ENCODE measurements at places on chromosomes 4 and X.

DNA sequence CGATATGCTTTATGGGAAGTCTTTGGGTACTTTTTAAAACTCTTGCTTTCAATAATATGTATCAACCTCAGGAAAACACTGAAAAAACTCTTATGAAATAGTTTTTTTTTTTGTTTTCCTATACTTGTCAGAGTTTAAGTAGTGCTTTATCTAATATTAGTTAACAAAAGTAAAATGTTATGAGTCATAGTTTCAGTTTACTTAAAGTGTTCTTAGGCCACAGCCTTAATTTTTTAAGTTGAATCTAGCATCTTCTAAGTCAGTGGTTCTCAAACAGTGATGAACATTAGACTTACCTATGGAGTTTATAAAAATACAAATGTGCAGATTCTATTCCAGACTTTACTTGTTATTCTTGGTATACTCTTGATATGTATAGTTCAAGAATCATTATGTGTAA, 26.3 kb upstream of the ADGRL3 start:
- no peak for DNase-seq

DNA sequence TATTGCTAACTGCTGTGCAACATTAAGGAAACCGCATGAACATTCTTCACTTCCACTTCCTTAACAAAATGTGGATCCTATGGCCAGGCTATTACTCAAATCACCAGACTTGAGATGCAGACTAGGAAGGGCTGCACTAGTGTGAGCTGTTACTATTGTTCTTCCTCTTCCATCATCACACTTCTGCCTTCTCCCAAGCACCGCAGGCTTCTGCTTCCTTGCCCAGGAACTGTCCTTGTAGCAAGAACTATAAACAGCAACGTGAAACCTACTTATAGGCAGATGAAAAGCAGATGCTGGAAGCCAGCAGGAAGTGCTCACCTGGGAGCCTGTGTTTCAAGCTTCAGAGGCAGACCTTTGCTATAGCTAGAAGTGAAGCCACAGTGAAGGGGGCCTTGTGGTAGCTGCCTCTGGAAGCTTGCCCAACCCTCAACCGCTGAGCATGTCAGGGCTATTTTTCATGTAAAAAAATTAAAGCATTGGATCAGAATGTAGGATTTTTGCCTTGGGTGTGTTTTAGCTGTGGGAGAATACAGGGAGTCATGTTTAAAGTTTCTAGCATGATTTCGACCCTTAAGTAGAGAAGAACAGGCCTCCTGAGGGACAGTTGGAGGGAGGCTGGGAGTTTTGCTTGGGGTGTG, 43.9 kb downstream of the CLNK start:
- no peak for DNase-seq

GRCh38 chrX:41184312-41184711, 99.1 kb downstream of the USP9X start:
- no peak for DNase-seq

GRCh38 chr4:124414276-124415040, 298.1 kb downstream of the ANKRD50 start:
- DNase-seq = no peak

DNA sequence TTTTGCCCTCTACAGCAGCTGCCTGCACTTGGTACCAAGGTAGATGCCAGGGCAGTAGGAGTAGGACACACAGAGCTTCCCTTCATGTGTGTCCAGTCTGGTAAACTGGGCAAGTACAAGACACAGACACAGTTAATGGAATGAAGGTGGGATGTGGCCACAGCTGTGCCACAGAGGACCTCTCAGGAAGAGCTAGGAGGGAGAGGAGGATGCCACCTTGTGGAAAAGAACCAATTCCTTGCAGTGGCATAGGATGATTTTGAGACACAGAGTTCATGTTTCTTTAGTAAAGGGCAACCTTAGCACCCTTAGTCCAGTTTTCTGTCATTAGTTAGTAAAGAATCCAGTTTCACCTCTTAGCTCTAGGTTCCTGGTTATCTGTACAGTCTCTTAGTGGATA, 36.3 kb upstream of the TBC1D14 start:
- DNase-seq = no peak

- DNase-seq = no peak
Observed at GRCh38 chrX:14927401-14927800, 54.2 kb downstream of the MOSPD2 start.

DNA sequence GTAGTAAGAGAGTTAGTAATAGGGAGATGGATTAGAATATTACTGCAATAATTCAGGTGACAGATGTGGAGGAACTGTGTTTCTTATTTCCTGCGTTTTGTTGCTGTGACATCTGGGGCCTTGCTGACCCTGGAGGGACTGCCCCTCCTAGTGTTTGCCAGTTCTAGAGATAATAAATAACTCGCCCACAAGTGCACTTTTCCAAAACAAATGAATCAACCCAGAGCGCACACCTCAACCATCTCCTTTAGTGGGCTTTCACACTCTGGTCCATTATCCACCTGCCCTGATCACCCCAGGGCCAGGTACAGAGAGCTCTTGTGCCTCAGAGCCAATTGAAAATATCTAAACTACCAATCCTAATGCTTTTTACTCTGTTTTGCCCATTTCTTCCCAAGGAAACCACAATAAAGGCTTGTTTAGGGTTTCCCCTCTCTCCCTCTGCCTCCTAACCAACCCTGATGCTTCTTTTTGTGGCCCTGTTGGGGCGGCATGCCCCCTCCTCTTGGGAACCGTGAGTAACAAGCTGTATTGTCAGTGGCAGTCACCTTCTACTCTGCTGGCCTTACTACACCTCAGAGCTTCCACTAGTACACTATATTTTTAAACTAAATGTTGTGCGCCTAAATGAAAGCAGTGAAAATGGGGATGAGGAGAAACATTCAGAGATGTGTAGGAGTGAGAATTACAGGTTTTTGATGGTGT, 270.5 kb downstream of the TENM3 start:
- DNase-seq = no peak
